ENCODE measurements at places on chromosomes 1 and 21.

- peak; percentile 25 for DNase-seq
Observed at GRCh38 chr21:22536509-22536908, 1538.3 kb downstream of the NCAM2 start.

GRCh38 chr1:29625084-29625420 is 388.7 kb downstream of the PTPRU start:
- no peak for DNase-seq

GRCh38 chr1:209777587-209777986 is 6.8 kb downstream of the C1orf74 start:
- no peak for DNase-seq

- no peak for DNase-seq
Observed at GRCh38 chr1:23083714-23084480, 64.6 kb downstream of the KDM1A start.

- DNase-seq = no peak
Observed at GRCh38 chr1:76225526-76225925, 151.0 kb downstream of the ST6GALNAC3 start.

DNA sequence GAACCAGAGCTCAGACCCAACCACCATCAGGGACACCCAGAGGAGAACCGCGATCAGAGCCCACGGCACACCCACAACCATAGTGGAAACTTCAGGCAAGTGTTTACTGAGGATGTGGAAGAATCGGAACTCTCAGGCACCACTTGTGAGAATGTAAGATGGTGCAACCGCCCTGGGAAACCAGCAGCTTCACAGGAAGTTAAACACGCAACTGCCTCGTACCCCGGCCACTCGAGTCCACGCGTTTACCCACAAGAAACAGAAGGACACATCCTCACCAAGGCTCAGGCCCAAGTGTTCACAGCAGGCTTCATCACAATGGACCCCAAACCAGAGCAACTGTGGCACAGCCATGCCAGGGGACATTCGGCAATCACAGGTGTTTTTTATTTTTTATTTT is 51.4 kb upstream of the COL6A2 start:
- no peak for DNase-seq

DNA sequence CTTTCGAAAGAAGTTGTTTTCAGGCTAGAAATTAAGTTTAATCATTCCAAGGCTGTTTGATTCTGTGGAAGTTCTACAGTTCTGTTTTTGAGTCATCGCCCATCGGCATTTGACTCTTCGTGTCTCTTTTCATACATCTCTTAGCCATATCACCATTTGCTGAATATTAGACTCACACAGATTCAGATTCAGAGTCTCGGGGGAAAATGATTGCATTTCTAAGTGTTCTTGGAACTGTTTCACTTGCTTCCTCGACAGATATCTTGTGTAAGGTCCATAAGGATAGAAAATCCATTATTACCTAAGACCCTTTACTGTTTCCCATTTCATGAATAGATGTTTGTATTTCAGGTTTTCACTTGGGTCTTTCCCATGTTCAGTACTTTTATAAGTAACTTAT is 237.0 kb upstream of the SGIP1 start:
- DNase-seq = no peak

GRCh38 chr1:35692317-35692716 is 26.4 kb downstream of the C1orf216 start:
- no peak for DNase-seq

DNA sequence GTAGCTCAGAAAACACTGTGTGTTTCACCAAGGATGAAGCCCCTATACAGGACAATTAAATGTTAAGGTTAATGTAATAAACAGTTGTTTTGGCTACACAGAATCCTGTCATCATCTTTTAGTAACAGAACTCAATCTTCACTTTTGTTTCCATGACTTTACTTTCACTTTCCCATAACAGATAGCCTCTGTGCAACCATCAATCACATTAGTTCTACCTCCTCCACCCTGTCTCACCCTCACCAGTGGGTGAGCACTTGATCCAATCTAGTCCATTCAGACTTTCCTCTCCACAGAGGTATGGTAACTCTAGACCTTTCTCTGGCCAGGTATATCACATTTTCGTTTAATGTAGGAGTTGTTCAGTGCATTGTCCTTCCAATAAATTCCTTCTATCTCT is 1018.5 kb downstream of the ADGRL2 start:
- DNase-seq = no peak

GRCh38 chr1:11138952-11139351 is 39.3 kb upstream of the EXOSC10 start:
- DNase-seq = no peak

DNA sequence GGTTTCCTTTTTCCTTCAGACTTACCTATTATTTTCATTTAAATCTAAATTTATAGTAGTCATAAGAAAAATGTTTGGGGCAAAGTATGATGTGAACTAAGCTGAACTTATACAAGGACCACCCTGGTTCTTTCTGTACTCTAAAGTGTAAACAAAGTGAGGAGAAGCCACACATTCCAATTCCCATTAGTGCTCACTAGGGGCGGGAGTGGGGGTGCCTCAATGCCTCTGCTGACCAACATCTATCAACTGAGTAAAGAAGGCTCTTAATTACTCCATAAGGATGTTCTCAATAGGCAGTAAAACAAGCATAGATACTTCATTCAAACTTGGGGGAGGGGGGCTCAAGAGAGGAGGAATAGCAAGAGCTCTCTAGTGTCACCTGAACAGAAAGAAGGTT is 151.7 kb downstream of the CDC42BPA start:
- no peak for DNase-seq

DNA sequence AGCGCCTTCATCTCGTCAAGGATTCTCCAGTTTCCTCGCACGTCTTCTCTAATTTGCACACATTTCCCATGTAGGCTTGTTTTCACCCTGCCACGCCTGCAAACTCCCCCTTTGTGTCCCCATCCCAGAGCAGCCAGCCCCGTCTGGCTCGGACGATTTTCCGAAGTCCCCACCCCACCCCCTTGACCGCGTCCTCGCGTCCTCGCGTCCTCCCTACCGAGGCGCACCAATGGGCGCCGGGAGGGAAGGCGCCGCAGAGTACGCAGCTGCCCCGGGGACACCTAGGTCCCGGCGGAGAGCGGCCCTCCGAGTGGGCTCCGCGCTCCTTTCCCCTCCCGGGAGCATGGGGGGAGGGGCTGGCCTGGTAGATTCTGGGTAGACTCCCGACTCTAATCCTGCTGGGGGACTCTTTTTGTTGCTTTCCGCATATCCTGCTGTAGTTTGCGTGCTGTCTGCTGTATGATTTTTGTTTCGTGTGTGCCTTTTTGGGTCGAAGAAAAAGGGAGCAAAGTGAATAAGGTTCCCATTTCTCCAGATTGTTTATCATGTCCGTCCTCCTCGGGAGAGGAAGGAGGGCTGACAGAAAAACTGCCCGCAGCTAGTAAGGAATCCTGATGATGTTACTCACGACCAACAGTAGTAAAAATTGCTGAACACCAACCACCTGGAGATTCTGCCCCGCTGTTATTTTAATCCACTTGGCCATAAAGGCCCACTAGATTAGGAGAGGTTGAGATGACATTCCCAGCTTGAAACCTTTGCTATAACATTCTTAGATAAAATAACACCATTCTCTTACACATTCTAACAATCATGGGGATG is 1.5 kb downstream of the CACHD1 start:
- no peak for DNase-seq

GRCh38 chr1:239744851-239745250 is 346.8 kb upstream of the FMN2 start:
- DNase-seq = no peak

DNA sequence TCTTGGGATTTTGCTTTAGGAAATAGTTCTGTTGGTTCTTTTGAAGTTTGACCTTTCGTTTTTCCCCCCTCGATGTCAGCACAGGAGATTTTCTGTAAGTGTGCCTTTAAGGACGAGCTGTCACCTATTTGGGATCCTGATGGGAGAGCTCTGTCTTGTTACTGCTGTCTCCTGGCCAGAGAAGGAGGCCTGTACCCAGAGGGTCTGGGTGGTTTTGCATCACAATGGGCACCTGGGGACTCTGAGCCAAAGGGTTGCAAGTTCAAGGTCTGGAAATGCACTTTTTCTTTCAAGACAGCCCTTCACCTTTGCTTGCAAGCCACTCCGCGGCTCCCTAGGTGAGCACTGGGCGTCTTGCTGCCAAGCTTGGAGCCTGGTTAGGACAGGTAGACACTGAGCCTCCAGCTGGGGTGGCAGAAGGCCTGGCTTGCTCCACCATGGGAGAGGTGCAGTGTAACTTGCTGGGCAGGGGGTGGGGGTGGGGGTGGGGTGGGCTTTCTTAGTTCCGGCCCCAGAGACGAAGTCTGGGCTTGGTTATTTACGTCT is 2.9 kb downstream of the AJAP1 start:
- no peak for DNase-seq

GRCh38 chr1:51321924-51322280 is 8.5 kb downstream of the TTC39A start:
- no peak for DNase-seq

- no peak for DNase-seq
Observed at GRCh38 chr1:192003295-192004077, 154.8 kb upstream of the RGS18 start.

DNA sequence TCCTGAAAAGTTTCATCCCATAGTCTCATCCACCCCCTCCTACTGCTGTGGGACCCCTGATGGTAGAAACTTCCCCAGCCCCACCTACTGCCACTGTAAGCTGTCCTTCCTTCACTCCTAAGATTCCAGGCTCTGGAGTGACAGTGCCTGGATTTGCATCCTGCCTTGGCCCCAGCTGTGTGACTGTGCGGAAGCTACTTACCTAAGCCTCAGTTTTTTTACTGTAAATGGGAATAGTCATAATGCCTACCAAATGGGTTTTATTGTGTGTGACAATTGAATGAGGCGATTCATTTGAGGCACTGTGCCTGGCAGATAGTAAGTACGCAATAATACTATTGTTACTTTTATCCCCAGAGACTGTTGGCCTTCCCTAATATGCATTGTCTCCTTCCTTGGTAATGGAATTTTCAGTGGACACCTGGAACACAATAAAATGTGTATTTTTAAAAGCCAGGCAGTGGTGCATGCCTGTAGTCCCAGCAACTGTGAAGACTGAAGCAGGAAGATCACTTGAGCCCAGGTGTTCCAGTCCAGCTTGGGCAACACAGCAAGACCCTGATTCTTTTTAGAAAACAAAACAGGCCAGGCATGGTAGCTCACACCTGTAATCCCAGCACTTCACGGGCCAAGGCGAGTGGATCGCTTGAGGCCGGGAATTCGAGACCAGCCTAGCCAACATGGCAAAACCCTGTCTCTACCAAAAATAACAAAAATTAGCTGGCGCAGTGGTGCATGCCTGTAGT is 55.0 kb upstream of the ZNF326 start:
- DNase-seq = no peak

- DNase-seq = no peak
Observed at GRCh38 chr1:8818325-8818775, 910 bp upstream of the RERE start.

DNA sequence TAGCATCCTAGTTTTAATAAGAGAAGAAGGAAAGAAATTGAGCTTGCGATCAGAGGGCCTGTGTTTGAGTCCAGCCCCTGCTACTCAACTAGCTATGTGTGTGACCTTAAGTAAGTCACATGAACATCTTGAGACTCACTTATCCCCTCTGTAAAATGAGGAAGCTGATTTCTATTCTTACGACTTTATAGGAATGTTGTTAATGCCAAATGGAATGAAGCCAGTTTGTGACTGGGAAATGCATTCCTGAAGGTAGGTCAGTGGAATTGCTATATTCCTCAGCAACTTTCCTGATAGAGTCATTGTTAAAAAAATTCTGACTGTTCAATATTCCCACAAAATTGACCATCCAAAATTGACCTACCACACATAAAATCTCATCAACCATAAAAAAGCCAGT is 14.9 kb downstream of the FASLG start:
- no peak for DNase-seq

DNA sequence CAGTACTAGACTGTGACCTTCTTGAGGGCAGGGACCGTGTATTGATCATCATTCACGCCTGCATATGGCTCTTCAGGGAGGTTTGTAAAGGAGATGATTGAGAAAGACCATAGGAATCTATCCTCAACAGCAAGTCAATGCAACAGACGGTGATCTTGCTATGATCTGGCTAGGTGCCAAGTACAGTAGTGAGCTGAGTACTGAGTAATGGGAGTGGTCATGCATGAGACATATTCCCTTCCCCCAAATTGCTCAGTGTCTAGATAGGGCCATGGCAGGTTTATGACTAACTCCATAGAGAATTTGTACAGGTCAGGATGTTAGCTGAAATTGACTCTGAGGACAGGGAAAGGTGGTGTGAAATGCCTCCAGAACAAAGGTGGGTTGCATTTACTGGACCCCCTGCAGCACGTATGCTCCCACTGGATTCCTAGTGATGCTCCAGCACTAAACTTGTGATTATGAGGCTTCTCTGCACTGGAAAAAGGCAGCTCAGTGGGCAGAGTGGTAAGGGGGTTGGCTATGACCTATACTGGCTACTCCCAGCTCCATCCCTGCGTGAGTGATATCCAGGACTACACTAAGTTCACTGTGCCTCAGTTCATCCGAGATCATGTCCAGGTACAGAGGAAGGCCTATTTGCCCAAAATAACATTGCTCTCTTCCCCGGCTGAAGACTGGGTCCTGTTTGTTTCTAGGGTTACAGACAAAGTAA is 37.2 kb downstream of the KCNJ6 start:
- no peak for DNase-seq

GRCh38 chr1:29674627-29675326 is 438.5 kb downstream of the PTPRU start:
- no peak for DNase-seq
